Non-pigmented ciliary epithelial cell (primary cell): ENCODE measurements at places on chromosomes 7 and 10.

DNA sequence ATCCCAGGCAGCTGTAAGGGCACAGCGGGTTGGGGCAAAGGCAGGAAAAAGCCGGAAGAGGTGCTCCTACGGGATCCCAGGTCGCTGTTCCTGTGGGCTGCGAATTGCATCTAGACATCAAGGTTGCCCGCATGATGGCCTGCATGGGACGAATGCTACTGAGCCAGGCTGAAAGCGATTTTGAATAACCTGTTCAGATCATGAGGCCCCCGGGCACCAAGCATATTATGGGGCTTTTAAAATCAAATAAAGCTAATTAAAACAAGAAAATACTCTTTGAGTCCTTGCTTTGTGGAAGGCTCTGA is 37.1 kb downstream of the CAMK2B start:
- DNase-seq = no peak

- no peak for DNase-seq
Measured at GRCh38 chr7:142925413-142925812, 8.1 kb downstream of the TRPV5 start.

- DNase-seq = no peak
Measured at GRCh38 chr7:159218607-159219006, 73.9 kb upstream of the VIPR2 start.

DNA sequence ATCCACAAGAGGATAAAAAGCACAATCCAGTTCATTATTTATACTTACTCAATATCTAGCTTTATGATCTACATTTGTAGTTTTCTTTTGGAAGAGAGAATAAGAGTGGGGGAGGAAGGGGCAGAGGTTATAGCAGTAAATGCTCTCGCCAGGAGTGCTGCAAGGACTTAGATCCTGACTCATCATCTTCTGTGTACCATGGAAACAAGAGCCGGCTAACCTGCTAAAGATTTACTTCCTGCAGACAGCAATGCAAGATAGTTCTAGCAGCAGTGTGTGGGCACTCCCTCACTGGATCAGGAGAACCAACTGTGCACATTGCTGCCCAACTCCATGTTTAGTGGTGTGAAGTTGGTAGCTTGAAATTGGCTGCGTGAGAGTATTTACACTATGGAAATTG is 47.7 kb upstream of the TRIL start:
- no peak for DNase-seq
